ENCODE measurements at places on chromosomes 7 and 10. TPM values are rescaled to one million over a fixed set of nuclear protein-coding genes. Genes with fewer than 3 reads are reported as not detected.

DNA sequence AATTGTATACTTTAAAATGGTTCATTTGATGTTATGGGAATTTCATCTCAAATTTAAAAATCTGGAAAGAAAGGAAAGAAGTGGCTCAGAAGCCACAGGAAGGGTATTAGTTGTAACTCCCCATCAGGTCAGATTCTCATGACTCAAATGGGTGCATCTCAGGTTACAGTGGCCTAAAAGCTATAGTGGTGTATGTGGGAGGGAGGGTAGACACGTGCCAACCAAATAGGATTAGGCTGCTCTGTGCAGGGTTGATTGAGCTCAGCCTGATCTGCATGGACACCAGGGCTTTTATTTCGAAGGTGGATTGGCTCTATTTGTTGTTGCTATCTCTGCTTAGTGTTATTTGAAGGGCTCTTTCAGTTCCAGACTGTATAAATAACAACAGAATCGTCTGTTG is 121.5 kb upstream of the PRR15 start:
- no peak for DNase-seq

DNA sequence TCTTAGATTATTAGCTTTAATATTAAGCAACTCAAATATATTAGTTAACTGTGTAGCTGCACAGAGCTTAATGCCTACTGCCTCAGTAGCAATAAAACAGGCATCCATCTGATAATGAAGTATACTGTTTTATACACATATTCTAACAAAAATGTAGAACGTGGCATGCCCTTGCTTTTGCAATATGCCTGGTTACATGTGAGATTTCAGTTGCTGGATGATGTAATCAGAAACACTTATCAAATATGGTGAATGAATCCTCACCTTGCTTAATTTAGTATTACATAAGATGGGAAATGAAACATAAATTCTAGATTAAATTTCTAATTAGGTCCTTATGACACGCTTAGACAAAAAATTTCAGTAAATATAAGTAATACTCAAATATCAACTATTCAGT is 8.0 kb downstream of the DNAJC1 start:
- DNase-seq: no peak

- no peak for DNase-seq
Measured at GRCh38 chr7:112136271-112137008, 69.8 kb downstream of the DOCK4 start.

- no peak for DNase-seq
Measured at GRCh38 chr10:120948889-120949608, 97.9 kb downstream of the WDR11 start.

The AKR1E2 gene
- polyA plus RNA-seq: 1.5 TPM

DNA sequence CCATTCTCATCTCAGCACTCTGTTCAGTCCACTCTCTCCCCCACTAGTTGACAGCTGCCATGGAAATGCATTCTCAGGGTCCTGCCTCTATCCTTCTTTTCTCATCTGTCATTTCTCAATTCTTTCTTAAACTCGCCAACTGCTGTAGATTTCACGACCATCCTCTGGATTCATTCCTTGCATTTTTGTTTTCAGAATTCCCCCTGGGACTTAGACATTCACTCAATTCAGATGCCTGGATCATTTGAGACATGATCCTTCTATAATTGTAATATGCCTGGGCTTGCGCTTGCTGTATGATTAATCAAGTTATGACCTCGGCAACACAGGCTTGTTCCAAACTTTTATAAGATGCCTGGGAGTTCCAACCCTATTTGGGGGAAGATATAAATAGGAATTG is 104.5 kb downstream of the RAB11FIP2 start:
- DNase-seq: no peak

The SFMBT2 gene
- polyA plus RNA-seq: 3.3 TPM

- no peak for DNase-seq
Measured at GRCh38 chr10:59894114-59894513, 12.2 kb downstream of the CCDC6 start.

GRCh38 chr10:114310346-114310745 is 71.3 kb downstream of the VWA2 start:
- DNase-seq: no peak

The POT1 gene
- 19.2 TPM for polyA plus RNA-seq

DNA sequence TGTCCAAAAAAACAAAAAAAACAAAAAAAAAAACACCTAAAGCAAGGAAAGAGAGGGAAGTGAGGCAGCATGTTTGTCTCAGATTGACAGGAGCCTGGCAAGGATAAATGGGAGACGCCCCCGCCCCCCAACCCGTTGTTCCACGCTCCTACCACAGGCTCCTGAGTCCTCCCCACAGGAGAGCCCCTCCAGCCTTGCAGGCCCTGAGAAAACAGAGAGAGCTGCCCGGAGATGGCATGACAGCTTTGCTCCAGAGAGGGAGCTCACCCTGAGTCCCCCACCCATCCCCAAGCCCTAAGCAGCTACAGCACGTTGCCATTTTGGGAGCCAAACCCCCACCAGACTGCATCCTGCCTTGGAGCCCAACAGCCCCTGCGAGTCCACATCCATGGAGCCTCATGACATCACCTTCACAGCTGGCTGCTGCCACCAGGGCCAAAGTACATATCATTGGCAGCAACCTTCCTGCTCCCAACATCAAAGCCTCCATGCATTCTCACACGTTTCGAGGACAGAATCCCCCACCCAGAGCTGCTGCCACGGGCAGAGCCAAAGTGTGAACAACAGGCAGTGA is 1283.3 kb downstream of the TYW1 start:
- no peak for DNase-seq

DNA sequence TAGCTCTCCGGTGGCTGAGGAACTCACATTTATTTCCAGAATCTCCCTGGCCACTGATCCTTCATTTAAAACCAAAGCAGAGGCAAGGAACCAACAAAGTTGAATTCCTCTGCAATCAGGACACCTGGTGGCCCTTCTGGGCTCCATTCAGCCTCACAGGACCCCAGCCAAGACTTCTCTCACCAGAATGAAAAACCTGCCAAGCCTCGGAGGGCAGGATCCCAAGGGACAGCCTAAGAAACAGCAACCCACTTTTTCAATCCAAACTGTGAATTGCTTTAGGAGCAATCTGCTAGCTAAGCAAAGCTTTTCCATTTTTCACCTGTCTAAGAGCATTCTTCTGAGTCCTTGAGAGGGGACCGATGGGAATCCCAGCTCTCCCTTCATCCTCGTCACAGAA is 34.6 kb downstream of the OAT start:
- DNase-seq: no peak

GRCh38 chr10:126012485-126012884 is 116.1 kb downstream of the FANK1 start:
- DNase-seq: no peak

DNA sequence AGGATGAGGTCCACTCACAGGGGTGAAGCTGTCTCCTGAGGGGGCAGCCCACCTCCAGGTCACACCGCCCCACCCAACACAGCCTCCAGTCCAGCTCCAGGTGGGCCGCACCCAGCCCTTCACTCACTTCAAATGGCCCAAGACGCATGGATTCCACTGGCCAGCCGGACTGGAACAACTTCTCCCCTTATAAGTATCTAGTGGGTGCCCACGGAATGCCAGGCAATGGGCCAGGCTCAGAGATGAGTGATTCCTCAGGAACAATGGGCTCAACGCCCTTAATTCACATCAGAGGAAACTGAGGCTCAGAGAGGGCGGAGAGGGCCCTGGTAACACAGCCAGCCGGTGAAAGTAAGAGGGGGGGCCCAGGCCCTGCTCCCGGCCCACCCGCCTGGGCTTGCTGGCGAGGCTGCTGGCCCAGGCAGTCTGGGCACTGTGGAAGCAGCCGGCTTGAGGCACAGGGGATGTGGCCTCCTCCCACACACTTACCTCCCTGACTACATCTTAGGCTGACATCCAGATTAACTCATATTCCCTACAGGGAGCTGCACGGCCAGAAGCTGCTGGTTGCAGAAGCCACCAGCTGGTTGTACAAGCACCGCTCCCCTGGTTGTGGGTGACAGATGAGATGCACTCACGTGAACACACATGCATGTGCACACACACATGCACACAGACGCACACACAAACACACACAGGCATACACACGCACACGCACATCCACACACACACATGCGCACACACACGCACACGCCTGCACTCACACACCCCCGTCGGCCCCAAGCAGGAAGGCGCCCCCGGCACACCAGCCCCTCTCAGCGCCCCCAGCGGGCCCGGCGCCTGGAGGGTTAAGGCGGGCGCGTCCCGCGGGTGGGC is 1.0 kb upstream of the FAM20C start:
- no peak for DNase-seq

The EBLN1 gene
- polyA plus RNA-seq: not detected

DNA sequence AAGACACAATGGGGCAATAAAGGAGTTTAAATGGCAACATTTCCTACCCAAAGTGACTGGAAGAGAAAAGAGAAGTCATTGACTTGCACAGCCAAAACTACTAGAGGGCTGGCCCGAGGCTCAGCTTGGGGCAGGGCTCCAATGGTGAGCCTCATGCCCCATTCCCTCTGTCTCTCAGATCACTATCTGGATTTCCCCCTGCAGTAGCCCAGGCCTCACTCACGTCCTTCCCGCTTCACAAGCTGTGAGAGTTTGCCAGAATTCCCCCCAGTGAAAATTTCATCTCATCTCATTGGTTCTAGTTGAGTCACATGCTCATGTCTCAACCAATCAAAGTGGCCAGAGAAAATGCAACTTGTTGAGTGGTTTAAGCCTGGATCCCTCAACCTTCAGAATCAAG is 181.3 kb downstream of the WDR11 start:
- DNase-seq: no peak

GRCh38 chr10:88281592-88282347 is 301.3 kb downstream of the RNLS start:
- no peak for DNase-seq

DNA sequence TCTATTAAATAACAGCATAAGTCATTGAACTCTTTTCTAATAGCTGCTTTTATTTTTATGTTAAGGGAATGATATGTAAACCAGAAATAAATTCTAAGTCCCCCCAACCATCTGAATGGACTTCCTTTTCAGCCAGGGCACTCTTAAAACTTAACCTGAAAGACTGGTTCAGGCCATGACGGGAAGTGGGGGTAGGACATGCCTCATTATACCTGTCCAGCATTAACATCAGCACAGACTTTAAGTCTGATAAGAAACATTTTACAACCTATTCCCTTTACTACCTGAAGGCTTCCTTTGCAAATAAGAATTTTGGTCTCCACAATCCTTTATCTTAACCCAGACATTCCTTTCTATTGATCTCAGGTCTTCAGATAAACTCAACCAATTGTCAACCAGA is 56.0 kb upstream of the CYP2C18 start:
- DNase-seq: no peak

The GCK gene
- not detected for polyA plus RNA-seq

- DNase-seq: no peak
Measured at GRCh38 chr10:130994191-130994590, 317.3 kb downstream of the TCERG1L start.

DNA sequence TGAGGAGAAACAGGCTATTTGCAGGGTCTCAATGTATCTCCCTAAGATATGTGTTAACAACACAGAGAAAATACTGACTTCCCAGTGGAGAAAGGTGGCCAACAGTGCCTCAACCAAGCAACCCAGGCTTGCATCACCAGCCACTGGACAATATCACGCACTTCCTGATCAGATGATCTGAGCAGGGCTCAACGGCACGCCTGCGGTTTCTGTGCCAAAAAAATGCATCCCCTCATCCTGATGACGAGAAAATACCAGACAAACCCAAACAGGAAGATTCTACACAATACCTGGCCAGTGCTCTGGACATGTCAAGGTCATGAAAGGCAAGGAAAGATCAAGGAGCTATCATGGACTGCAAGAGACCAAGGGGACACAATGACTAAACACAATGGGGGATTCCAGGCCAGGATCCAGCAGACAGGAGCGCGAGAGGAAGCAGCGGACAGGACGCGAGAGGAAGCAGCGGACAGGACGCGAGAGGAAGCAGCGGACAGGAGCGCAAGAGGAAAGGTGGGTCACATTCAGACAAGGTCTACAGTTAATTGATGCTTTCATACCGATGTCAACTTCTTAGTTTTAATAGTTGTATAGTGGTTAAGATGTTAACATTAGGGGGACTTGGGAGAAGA is 51.1 kb downstream of the GNA12 start:
- no peak for DNase-seq

The ANKRD61 gene
- not detected for polyA plus RNA-seq

GRCh38 chr7:1474736-1475135 is 15.5 kb upstream of the MICALL2 start:
- no peak for DNase-seq

- DNase-seq: no peak
Measured at GRCh38 chr7:139854124-139854511, 25.1 kb downstream of the TBXAS1 start.

DNA sequence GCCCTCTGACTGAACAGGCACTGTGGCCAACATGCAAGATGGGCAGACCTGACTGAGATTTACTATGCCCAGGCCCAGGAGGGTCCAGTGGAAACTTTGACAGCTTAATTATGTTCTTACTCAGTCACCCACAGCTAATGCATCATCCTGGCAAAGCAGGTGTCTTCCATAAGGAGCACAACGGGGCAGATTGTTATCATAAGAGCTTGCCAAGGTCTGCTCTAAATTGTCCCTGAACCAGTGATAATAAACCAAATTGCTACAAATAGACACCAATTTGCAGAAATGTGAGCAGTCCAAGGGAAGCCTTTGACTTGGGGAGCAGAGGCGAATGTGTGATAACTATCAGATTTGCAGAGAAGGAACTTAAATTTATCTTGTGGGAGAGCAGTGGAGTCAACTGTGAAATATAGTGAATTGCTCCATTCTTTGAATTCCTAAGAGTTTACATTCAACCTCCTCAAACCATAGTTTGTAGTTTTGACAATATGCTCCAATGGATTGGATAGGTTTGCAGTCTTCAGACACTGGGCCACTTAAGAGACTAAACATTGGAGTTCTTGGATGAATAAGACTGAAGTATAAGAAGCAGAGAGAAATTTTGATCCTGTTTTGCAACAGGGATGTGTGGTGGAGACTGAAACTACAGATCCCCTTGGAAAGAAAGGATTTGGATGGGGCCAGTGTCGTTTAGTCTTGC is 494.7 kb downstream of the CCSER2 start:
- no peak for DNase-seq

- DNase-seq: no peak
Measured at GRCh38 chr10:121935702-121936101, 7.9 kb upstream of the ATE1 start.

The SLC26A5 gene
- not detected for polyA plus RNA-seq

The BAIAP2L1 gene
- polyA plus RNA-seq: 0.32 TPM

The NME8 gene
- not detected for polyA plus RNA-seq

GRCh38 chr10:71978476-71978875 is 14.3 kb downstream of the CHST3 start:
- DNase-seq: no peak

GRCh38 chr10:107415446-107415845 is 250.9 kb upstream of the SORCS1 start:
- no peak for DNase-seq

The UNCX gene
- not detected for polyA plus RNA-seq

DNA sequence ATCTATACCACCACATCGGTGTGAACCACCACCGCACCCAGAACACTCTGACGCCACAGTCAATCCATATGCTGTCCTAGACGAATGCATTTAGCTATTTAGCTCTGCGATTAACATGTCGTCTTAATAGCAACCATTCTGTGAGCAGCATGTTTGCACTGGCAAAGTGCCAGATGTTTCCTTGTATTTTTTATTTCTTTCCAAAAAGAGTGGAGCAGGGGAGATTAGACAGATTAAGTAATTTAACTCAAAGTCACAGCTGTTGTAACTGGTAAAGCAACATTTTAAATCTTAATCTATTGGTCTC is 57.0 kb upstream of the ARL4A start:
- no peak for DNase-seq

The SORBS1 gene
- not detected for polyA plus RNA-seq

The MUC3A gene
- polyA plus RNA-seq: not detected

Measured in CD4-positive, alpha-beta memory T cell (primary cell).